ENCODE measurements at places on chromosomes 7 and 10.

DNA sequence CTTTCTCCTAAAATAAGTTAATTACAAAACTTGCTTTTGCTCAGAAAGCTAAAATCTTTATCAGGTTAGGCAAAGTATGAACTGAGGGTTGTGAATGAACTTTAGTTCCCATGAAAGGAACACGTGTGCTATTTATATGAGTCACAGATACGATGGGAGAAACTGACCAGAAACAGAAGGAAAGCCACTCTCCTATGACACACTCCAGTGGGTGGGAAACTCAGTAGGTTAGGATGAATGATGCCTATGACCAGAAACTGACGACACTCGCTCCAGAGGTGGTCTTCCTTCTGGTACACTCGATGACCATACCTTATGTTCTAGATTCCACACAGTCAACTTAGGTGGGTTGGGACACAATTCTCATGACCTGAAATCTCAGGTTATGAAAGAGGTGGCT is 215.7 kb upstream of the INHBA start:
- DNase-seq = no peak

GRCh38 chr7:29878081-29878688 is 71.9 kb downstream of the WIPF3 start:
- DNase-seq = peak; percentile 60

DNA sequence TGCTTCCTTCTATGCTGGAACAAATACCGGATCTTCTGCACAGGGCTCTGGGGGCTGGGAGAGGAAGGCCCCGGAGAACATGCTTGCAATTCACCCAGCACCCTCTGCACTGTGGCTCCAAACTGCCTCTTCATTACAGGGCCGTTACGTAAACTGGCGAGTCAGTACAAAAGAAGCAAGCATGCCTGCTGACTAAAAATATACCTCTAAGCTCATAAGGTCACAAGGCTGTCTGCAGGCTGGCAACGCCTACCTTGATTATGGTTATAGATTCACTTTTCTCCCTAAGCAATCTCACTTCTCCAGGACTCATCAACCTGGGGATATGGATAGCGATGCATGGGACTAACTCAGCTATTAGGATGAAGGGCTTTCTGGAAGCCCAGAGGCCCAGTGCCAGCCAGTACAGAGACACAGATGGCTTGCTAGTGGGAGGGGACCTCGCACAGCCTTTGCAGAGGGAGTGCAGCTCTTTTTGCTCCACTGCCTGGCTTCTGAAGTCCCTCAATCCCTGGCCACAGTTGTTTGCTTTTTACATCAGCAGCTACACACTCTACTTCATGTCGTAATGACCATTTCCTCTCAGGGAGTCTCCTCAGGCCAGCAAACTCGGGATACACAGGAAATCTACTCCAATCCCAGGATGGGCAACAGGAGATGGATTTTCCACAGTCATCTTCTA is 96.1 kb downstream of the SH3PXD2A start:
- DNase-seq = no peak

- no peak for DNase-seq
These were observed 530.8 kb downstream of the SH2D4B start for GRCh38 chr10:81068460-81068859.

GRCh38 chr7:44391171-44391570 is 65.8 kb upstream of the CAMK2B start:
- no peak for DNase-seq

DNA sequence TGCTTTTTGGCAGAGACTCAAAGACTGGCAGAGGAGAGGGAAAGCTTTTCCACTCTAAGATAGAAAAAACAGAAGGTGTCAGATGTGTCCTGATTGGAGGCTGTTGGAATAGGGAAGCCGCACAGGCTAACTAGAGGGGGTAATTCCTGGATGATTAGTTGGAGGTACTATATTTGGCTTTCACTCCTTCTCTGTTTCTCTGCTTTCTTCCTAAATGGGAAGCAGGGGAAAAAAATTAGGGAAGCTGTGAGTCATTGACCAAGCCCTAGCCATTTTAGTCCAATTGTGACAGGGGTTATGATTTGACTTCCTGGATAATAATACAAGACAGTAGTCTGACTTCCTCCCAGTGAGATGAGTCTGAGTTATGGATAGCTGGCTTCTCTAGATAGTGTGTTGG is 475.2 kb upstream of the CELF2 start:
- DNase-seq = no peak

DNA sequence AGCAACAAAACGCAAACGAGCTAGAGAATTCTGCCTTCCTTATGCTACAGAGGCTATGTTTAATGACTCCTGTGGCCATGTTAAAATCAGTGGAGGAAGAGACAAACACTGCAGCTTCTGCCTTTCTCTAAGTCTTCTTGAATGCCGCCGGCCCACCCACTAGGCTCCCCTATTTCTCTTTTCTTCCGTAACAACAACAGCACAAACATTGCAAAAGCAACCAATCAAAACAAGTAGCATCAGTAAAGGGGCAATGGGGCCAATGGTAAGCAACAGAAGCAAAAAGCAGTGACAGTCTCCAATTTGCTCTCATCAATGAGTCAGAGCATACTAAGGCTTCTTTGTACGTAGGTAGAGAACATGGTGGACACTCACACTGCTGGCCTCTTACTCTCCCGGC is 26.8 kb downstream of the DNAJC1 start:
- DNase-seq = no peak

DNA sequence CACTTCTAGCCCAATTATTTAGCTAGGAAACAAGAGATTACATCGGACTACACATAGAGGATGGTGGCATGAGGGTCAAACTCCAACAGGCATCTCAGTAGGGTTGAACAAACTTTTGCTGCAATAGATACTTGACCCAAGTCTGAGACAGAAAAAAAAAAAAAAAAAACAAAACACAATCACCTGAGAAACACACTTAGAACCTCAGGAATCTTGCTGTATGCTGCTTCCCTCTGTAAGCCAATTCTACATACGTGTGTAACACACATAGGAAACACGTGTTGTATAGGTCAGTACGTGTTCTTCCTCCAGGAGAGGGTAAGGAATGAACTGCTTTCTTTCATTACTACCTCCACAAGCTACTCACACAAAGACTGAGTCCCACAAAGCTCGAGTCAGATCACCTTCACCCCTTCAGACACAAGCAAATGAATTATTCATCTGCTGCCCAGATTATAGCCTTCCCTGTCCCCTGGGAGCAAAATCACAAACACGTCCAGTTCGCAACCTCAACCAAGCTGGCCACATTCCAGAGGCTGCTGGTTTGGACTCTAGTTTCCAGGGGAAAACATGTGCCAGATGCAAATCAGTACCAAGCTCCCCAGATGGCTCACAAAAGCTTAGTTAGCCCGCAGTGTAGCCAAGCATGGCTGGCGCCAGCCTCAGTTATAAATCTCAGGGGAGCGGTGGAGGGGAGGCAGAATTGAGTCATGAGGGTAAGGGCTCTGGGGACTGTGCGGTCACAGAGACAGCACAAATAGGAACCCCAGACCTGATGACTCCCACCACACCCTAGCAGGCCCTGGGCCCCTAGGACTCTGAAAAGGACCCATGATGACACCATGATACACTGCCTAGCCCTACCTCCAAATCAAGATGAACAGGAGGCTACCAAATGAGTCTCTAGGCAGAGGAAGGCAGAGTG is 15.1 kb downstream of the PSAP start:
- no peak for DNase-seq

DNA sequence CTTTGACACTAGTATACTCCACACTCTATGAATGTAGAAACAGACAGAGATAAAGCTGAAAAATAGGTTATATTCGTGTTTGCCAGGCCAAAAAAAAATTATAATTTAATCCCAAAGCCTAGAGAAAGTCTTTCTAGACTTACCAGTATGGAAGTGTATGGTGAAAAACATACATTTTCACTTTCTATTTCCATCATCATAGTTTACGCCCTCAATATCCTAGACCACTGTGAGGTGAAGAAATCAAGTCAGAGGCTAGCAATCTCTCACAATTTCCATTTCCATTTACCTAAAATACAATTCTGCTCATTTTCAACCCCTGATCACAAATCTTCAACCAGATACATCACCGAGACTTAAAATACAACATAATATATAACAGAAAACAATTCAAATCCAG is 16.2 kb downstream of the GPR22 start:
- DNase-seq = peak; percentile 47

DNA sequence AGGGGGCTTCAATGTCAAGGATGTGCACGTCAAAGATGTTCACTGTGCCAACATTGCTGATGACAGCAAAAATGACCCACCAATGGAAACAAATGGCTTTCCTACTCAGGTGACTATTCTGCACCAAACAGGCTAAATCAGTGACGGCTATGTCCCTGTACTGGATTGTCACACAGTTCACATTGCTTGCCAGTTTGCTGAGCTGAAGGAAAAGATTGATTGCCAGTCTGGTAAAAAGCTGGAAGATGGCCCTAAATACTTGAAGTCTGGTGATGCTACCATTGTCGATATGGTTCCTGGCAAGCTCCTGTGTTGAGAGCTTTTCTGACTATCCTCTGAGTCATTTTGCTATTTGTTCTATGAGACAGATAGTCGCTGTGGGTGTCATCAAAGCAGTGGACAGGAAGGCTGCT is 202.2 kb upstream of the ETV1 start:
- no peak for DNase-seq

- no peak for DNase-seq
These were observed 48.5 kb downstream of the SORCS3 start for GRCh38 chr10:104689547-104689946.

DNA sequence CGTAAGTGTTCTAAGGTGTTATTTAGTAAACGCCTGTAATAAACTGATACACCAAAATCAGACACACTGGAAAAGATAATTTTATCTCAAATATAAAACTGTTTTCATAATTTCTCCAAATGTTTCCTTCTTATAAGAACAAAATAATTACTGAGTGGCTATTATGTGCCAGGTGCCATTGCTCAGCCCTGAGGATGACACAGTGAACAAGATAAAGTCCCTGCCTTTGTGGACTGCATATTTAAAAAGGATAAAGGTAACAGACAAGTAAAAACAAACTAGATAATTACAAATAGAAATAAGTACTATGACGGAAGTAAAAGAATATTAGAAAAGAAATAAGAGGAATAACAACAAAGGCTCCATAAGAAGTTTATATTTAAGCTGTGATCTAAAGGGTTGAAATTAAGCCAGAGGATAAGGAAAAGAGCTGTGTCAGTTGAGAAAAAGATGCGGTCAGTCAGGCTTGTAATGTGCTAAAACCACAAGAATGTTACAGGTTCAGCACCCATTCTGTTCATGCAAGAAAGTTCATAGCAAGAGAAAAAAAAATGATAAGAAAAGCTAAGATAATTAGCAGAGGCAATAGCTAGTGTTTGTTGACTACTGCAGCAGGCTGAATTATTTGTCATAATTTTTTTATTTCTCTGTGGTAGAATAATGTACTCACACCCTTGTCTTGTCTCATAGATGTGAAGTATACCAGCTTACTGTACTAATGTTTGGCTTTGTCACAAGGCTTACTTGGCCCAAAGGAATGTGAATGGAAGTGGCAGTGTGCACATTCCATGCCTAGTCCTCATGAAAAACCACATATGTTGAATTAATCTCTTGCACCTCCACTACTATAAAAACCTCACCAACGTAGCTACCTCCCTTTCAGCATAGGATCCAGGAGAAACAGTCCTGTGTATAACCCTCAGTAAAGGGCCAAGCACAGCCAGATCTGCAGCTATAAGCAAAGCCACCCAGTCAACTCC is 75.1 kb downstream of the CRPPA start:
- DNase-seq = no peak

- no peak for DNase-seq
These were observed 284.0 kb downstream of the AUTS2 start for GRCh38 chr7:69882269-69882668.

DNA sequence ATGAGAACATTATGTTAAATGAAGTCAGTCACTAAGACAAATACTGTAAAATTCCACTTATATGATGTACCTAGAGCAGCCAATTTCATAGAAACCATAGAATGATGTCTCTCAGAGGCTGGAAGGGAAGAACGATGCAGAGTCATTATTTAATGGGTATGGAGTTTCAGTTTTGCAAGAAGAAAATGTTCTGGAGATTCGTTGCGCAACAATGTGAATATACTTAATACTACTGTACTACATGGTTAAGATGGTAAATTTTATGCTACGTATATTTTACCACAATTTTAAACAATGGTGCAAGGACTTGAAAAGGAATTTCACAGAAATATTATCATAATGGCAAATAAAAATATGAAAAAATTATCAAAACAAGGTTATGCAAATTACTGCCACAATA is 972.6 kb downstream of the KCNMA1 start:
- DNase-seq = no peak

GRCh38 chr7:150778738-150779301 is 21.3 kb downstream of the TMEM176B start:
- DNase-seq = peak; percentile 79

- no peak for DNase-seq
These were observed 22.8 kb downstream of the ARL5B start for GRCh38 chr10:18681971-18682411.

DNA sequence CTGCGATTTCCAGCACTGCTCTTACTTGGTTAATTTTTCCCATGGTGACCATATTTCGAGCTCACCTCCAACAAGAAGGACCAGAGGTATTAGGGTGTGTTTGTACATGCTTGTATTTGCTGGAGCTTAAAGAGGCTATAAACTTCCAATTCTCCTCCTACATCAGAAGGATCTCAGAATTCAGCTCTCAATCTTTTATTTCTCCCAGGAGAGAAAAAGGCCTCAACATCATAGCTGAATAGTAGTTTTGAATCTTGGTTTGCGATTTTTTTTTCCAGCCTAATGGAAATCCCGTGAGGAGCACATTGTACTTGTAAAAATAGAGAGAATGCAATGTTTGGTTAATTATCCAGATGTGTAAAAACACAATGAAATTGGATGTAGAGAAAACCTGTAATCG is 69.7 kb downstream of the CPVL start:
- DNase-seq = no peak

DNA sequence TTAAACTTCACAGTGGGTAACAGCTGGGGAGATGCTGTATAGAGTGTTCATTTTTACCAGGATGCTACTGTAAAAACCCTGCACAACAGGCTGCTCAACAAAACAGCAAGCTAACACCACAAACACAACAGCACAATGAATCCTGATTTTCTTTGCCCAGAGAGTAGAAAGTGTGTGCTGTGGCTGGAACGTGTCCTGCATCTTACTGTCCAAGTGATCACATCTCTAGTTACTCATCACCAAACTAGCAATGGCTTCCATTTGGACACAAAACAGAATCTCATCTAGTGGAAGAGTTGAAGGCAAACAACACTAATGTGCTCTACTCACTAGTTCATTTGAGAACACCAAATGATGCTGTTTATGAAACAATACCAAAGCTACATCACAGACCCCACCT is 121.2 kb downstream of the SLC25A13 start:
- no peak for DNase-seq

All from erythroblast (primary cell).